AG04450 (cell line): ENCODE measurements at places on chromosomes 6 and 20. TPM values are rescaled to one million over a fixed set of nuclear protein-coding genes. Genes with fewer than 3 reads are reported as not detected.

- DNase-seq = no peak
These were observed 23.5 kb upstream of the SMIM29 start for GRCh38 chr6:34272013-34272926.

Gene HMGCLL1
- 0.15 and 0.33 TPM in 2 replicates for polyA plus RNA-seq

DNA sequence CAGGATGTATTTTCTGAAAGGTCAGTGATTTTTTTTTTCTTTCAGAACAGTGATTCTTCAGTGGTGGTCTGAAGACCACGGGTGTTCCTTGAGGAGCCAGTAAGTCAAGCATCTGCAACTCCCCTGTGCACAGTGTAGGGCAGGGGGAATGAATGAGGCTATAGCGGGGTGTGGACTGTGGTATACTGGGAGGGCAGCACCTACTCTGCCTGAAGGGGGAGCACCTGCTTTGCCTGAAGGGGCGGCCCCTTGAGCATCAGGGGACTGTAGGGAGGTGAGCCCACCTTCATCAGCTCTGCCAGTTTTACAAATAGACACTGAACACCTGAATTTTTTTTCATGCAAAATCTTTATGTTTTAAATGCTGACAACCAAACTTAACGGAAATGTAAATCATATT lies 77.5 kb upstream of the RIPOR2 start:
- DNase-seq = no peak

Gene GPR63
- polyA plus RNA-seq = 1.4 and 1.6 TPM in 2 replicates

DNA sequence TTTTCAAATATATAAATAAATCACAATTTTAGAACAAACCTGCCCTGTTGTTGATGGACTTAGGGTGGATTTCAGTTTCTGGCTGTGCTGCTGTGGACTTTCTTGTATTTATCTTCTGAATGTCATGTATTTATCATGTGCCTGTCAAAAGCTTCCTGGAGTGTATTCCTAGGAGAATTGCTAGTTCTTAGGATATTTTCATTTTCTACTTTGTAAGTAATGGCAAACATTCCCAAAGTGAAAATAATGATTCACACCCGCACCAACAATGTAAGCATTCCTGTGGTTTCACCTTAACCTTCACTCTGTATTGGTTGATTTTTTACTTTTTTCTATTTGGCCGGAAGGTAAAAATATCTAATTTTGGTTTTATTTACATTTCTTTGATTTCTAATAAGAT lies 387.8 kb downstream of the SMOC2 start:
- DNase-seq = no peak

DNA sequence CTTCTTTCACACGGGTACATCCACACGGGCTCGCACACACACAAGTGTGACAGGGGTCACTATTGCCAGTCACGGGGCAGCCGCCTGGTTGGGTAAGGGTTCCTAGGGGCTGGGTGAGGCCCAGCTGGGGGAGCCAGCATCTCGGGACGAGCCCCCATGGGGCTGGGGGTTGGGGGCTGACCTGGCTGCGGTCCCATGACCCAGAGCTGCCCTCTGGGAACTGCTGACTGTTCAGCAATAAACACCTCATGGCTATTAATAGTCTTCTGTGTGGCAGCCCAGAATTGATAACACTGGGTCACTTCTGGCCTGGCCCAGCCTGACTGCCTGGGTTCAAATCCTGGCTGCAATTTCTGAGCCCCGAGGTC lies 23.8 kb downstream of the VEGFA start:
- no peak for DNase-seq

DNA sequence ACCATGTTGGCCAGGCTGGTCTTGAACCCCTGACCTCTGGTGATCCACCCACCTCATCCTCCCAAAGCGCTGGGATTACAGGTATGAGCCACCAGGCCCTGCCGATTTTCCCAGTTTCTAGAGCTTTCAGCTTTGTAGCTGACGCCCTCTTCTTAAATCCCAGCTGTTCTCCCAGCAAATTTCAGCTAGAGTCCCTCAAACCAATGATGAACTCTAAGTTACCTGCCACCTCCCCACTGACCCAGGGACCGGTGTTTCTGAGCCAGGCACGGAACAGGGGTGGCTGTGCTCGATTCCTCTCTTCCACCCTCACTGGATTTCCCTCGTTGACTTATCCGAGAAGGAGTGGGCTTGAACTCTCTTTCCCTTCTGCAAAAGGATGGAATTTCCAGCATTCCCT lies 39.1 kb downstream of the SUN5 start:
- DNase-seq = no peak

Gene SLC17A4
- not detected in 2 replicates for polyA plus RNA-seq

Gene RAB32
- polyA plus RNA-seq = 85.9 and 100 TPM in 2 replicates

Gene PACSIN1
- 0.04 TPM in 1 of 2 replicates, not detected in the other for polyA plus RNA-seq

Gene RFX6
- not detected in 2 replicates for polyA plus RNA-seq

Gene C20orf202
- not detected in 2 replicates for polyA plus RNA-seq

DNA sequence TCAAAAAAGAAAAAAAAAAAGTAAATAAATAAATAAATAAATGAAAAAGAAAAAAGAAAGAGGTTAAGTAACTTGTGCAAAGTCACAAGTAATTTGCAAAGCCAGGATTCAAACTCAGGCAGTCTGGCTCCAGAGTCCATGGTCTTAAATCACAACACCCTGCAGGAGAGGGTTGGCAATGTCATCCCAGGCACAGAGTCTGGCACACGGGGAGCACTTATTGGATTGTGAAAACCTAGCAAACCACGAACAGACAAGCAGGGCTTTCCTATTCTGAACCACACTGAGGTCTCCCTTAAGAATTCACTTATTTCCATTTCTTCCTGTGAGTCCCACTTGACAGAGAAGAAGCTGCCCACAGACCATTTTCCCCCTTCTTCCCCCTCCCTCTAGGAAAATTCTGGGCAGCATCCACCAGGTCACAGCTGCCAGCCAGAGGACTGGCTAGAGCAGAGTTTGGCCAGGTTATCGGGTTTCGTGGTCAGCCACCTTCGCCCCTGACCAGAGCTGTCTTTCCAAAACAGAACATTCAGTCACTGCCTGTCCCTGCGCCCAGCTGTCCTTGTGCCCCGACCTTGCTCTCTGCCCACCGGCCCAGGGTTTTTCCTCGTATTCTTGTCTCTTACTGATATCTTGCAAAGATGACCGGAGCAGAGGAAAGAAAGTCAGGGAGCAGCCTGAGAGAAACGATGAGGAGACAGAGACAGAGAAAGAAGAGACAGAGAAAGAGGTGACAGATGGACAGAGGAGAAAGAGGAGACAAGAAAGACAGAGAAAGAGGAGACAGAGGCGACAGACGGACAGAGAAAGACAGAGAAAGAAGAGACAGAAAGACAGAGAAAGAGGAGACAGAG lies 106.4 kb upstream of the PTPN1 start:
- DNase-seq = no peak

GRCh38 chr6:136318676-136319075 lies 29.0 kb upstream of the BCLAF1 start:
- DNase-seq = no peak

Gene CST5
- polyA plus RNA-seq = not detected in 2 replicates

GRCh38 chr20:45892828-45893500 lies 1.8 kb downstream of the CTSA start:
- no peak for DNase-seq

DNA sequence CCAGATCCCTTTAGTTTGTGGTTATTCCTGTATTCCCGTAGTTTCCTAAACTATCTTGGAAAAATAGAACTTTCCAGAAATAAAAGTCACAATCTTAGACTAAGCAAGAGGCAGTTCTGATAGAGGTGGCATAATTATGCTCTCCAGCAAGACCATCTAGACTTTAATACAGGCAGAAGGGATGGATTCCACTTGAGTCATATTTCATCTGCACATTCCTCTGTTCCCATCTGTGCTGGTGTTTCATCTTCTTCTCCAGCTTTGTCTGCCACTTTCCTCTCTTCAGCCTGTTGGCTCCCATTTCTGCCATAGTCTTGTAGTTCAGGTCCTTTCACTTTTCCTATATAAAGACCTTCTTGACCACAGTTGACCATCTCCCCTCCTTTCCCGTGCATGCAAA lies 102.9 kb downstream of the SOBP start:
- no peak for DNase-seq

GRCh38 chr6:160791981-160792418 lies 90.0 kb downstream of the PLG start:
- no peak for DNase-seq

Gene BMP2
- polyA plus RNA-seq = 1.6 and 1.8 TPM in 2 replicates

DNA sequence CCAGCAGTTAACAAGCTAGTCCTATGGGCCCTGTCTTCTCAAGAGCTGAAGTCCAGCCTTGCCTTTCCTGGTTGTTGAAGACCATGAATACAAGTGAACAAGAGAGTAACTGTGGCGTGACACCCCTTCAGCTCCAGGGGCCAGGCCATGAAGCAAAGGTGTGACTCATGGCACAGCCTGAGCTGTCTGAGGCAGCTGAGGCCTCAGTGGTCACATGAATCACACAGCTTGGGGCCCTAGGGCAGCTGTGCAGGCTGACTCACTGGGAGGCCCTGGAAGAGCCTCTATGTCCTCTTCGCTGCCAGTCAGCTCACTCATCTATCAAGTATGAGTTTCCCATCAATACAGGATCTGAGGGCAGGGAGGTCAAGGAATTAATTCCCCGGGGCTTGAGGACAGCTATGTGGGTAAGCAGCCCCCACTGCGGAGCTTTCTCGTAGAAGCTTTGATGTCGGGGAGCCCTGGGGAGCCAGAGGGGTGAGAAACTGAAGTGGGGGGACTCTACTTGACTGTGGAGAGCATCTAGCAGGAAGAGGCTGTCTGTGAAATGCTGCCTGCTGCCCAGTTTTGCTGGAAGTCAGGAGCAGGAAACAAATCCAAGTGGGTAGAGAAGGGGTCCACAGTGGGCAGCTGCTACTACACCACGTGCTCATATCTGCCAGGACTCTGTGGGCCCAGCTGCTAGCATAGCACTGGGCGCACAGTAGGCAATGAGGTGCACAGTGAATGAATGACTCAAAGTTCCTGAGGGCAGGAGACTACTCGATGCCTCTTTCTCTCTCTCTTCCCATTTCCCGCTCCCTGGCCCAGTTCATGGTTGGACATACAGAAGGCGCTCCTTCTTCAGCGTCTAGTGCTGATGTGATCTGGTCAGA lies 13.7 kb upstream of the FAM83C start:
- DNase-seq = peak; percentile 99

- DNase-seq = no peak
These were observed 258.7 kb upstream of the ID4 start for GRCh38 chr6:19578481-19578880.

DNA sequence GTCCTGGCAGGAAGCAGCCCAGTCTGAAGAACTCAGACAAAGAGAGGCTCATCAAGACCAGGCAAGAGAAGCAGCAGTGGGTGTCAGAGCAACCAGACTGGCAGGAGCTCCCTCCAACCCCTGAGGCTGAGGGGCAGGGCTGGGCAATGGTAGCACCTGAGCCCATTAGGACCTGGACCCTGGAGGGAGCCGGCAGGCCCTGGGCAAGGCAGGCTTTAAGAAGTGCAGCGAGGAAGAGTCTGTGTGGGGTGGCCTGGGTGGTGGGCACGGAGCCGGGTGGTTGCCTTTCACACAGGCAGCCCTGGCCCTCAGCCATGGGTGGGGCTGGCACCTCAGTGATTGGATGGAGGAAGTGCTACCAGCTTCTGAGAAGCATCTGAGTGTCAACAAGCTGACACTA lies 33.1 kb upstream of the IRF4 start:
- DNase-seq = no peak

- DNase-seq = no peak
These were observed 19.5 kb upstream of the RALGAPA2 start for GRCh38 chr20:20731945-20732296.

DNA sequence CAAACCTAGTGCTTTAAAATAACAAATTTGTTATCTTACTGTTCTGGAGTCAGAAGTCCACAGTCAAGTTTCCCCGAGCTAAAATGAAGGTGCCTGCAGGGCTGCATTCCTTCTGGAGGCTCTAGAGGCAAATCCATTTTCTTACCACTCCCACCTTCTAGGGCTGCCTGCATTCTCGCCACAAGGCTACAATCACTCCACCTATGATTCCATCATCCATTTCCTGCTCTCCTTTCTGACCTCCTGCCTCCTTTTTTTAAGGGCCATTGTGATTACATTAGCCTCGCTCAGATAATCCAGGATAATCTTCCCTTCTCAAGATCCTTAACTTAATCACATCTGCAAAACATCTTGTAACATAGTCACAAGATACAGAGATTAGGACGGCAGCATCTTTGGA lies 42.4 kb upstream of the SIRT5 start:
- no peak for DNase-seq

GRCh38 chr20:19971116-19971515 lies 46.0 kb upstream of the NAA20 start:
- no peak for DNase-seq

Gene LST1
- polyA plus RNA-seq = not detected in 2 replicates

DNA sequence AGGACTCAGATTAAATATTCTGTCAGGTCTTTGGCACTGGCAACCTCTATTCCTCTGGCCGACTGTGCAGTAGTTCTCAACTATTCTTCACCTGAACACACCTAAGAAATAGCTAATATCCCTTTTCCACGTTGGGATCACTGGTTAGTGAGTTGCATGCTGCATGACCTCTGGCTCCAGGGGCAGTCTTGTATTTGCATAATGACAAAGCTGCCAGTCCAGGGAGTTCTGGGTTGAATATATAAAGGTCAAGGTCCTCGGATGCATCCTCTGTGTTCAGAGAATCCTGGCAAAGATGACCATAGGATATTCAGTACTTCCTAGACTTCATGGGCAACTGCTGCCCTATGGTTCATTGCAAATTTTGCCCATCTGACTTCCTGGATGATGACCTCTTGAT lies 131.2 kb downstream of the DNAH8 start:
- no peak for DNase-seq

Gene SLC22A1
- polyA plus RNA-seq = 0.10 and 0.36 TPM in 2 replicates

Gene TINAG
- polyA plus RNA-seq = not detected in 2 replicates

Gene TRDN
- polyA plus RNA-seq = not detected in 2 replicates

Gene CFAP206
- 0.11 TPM in 1 of 2 replicates, not detected in the other for polyA plus RNA-seq

Gene GJA10
- not detected in 2 replicates for polyA plus RNA-seq

Gene ZNF334
- 3.3 and 4.0 TPM in 2 replicates for polyA plus RNA-seq

DNA sequence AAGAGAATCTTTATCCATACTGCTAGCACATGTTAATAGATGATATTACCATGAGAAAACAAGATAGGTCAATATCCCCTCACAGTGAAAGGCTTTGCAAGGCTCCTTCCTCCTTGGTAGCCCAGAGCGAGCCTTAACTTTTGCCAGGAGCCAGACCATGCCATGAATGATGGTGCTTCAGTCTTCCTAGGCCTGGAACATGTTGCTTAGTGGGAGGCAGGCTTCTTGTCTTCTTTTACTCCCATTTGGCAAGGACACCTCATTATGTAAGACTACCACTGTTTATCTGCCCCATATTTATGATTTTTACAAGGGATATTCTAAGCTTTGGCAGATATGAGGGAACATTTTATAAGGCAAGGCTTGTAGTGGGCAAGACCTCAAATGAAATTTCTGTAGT lies 90.8 kb downstream of the GJA1 start:
- DNase-seq = no peak

- DNase-seq = no peak
These were observed 8.8 kb downstream of the CD93 start for GRCh38 chr20:23077277-23077676.

DNA sequence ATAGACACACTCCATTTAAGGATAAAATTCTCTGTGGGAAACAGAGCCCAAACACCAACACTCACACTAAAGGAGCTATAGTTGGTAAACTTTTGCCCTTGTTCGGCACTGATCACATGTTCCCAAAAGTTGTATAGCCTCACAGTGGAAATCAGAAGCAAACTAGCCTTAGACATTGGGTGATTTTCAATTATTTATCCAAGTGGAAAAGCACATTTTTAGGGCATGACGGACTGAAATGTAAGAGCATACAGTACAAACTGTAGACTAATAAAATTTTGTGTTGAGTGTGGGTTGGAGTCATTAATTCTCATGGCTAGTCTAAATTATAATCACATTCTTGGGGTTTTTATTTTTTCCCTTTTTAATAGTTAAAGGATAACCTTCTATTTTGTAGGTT lies 202.4 kb downstream of the MOXD1 start:
- peak; percentile 47 for DNase-seq
